ENCODE measurements at places on chromosomes 5 and 9.
A peak's percentile ranks its signal among the peaks of the same experiment; 100 is the strongest.

DNA sequence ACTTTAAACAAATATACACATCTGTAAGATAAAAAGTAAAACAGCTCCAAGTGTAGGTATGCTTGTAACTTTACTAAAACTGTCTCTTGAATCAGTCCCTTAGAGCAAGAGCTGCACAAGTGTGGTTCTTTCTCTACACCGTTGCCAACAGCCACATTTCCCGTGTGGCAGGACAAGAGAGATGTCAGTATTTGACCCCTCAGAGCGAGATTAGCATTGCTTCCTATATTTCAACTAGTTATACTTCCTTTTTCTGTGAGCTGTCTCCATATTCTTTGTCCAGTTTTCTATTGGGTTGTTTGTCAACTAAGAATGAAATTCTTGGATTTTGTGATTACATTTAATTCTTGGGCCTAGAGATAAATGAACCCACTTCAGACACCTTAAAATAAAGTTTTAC is 8.0 kb downstream of the PLIN2 start:
- DNase-seq = no peak

DNA sequence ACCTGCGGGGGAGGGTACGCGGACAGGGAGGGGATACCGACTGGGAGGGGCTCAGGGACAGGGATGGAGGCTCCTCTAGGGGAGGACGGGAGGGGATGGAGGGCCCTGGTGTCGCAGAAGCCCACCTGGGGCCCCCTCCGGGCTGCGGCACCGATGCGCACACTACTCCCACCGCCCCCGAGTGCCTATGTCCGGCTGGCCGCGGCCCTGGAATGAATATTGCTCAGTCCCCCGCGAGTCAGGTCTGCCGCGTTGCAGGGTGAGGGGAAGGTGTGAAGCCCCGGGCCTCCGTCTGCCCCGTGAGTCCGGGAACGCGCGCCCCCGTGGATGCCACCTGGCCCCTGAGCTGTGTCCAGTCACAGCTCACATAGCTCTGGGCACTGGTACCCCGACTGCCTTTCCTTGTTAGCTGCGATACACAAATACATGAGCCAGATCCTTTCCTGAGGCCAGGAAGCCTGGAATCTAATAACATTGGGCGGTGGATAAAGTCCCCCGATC is 44.5 kb upstream of the PRSS3 start:
- DNase-seq = no peak

DNA sequence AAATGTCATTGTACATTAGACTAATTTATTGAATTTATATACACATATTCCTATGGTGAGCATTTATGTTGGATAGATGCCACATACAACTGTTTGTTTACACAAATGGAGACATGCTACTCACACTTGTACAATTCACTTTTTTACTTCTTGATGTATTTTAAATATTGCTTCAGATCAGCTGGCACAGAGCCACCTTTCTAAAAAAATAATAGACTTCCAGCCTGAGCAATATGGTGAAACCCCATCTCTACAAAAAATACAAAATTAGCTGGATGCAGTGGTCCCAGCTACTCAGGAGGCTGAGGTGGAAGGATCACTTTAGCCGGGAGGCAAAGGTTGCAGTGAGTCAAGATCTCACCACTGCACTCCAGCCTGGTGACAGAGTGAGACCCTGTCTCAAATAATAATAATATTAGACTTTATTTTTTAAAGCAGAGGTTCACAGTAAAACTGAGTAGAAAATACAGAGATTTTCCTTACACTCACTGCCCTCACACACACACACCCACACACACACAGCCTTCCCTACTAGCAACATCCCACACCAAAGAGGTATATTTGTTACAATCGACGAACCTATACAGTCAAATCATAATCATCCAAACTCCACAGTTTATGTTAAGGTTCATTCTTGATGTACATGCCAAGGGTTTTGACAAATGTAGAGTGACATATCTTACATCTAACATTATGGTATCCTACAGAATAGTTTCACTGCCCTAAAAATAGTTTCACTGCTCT is 16.5 kb upstream of the ADRB2 start:
- no peak for DNase-seq

GRCh38 chr9:77454663-77455062 is 193.5 kb downstream of the GNA14 start:
- no peak for DNase-seq

- no peak for DNase-seq
Measured at GRCh38 chr5:107739661-107740060, 68.9 kb upstream of the EFNA5 start.

DNA sequence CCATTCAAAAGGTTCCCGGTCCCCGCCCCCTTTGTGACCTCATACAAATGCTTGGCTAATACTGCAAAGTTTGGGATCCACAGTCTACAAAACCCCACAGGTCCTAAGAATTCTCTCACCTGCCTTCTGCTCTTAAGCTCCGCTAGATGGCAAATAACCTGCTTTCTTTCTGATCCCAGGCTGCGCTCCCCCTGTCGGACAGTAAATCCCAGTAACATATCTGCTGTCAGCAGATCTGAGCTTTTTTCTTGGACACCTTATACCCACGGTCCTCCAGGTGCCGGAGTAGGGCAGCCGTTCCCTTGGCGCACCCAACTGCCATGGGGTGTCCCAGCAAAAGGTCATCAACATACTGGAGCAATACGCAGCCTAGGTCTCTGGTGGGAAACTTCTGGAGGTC is 39.0 kb upstream of the PPP1R26 start:
- DNase-seq = no peak

GRCh38 chr5:154756868-154757813 is 2.0 kb downstream of the LARP1 start:
- peak; percentile 25 for DNase-seq

DNA sequence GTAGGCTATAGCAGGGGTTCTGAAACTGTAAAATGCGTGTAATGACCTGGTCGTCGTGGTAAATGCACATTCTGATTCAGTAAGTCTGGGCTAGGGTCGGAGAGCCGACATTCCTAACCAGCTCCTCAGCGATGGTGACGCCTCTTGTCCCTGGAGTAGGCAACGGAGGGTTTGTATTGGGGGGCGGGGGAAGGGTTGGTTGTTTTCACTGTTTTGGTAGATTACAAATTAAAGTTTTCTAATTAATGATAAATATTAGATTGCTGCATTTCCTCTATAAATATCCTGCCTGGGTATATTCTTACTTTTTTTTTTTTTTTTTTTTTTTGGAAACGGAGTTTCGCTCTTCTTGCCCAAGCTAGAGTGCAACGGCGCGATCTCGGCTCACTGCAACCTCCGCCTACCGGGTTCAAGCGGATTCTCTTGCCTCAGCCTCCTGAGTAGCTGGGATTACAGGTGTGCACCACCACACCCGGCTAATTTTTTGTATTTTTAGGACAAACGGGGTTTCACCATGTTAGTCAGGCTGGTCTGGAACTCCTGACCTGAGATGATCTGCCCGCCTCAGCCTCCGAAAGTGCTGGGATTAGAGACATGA is 566 bp upstream of the ALDH7A1 start:
- DNase-seq = no peak

- DNase-seq = no peak
Measured at GRCh38 chr5:12399868-12400267, 495.6 kb upstream of the CTNND2 start.

- no peak for DNase-seq
Measured at GRCh38 chr5:57346328-57346727, 136.3 kb downstream of the ACTBL2 start.

DNA sequence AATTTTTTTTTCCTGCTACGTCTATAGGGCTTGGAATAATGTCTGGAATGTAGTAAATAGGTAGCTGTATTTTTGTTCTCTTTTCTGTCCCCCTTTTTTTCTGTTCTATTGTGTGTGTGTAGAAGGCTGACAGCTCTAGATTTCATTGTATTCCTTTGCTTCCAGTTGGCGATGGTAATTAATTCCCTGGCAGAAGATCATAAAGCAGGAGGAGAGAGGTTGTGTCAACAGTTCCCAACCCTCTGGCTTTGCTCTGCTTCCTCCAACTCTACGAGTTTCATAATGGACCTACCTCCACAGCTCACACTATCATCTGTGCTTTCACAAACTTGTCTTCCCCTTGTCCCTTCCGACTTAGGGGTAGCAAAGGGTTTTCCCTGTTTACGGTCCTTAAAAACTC is 117.9 kb upstream of the CDH18 start:
- DNase-seq = no peak

GRCh38 chr9:128479262-128479661 is 23.5 kb downstream of the ODF2 start:
- DNase-seq = no peak

- no peak for DNase-seq
Measured at GRCh38 chr5:149680810-149681221, 49.3 kb upstream of the PPARGC1B start.

DNA sequence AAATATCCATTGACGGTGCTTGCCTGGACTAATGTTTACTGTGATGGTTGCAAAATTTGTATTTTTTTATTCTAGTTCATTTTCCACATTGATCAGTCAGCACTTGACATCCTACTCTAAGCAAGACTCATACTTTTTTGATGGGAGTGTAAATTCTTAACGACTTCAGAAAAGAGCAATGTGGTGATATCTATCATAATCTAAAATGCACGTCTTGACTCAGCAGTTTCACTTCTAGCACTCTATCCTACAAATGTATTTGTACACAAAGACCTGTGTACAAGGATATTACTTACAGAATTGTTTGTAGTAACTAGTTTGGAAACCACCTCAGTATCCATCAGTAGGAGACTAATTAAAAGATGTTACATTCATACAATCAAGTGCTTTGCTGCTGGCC is 24.0 kb downstream of the NAA35 start:
- DNase-seq = no peak

DNA sequence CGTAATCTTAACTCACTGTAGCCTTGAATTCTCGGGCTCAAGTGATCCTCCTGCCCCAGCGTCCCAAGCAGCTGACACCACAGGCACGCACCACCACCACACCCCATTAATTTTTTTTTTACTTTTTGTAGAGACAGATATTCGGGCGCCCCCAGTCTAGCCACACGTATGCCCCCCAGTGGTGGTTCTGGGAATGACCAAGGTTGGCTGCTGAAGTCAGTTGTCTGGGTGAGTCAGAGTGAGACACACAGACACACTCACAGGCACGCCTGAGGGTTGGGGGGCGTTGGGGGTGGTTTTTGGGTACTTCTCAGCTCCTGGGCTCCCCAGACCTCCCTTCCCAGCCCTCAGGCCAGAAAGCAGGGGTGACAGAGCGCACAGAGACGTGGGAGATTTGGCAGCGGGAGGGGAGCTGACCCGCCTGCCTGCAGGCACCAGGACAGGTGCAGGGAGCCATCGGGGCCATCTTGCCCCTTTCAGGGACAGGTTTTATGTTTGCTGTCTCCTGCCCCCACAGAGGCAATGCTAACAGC is 4.2 kb upstream of the ENTPD8 start:
- DNase-seq = peak; percentile 80

DNA sequence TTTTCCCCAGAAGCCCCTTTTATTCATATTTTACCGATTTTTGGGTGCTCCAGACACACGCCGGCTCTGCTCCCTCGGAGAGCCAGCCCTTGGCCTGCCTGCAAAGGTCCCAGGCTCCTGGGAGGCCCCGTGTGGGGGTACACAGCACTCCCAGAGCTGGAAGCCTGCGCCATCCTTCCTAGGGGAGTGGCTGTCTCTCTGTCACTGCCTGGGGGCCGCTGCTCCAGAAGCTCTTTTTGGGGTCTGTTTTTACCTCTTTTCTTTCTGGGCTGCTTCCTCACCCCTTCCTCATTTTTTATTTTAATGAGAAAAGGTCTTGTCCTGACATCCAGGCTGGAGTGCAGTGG is 119.1 kb upstream of the COL5A1 start:
- DNase-seq = no peak

DNA sequence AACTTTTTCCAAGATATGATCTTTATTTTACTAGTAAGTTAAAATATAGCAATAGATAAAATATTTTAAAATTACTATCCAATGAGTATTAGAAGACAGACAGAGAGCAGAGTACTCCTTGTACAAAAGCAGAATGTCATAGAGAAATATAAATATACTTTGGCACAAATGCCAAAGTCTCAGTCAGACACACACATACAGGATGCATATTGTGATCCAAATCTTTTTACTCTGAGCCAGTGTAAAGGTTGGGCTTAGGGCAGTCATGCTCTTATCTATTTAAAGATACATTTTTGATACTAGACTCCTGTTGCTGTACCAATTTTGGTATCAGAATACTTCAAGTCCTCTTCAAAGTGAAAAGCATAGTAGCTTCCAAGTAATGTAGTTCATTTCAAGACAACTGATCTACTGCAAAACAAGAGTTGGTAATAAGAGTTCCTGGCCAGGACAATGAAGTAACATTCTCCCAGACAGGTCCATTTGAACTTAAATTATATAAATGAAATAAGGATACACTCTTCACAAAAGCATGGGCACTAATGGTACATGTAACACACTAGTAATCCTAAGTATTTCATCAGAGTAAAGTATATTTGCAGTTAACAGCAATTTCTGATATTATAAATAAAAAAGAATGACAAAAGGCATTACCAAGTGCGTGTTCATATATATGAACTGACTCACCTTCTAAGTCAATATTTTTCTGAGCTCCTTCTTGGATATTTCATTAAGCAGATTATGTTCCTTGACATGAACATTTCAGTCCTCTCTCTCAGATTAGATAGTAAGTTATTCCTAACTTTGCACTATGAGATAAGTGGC is 10.5 kb downstream of the PFDN1 start:
- DNase-seq = no peak

DNA sequence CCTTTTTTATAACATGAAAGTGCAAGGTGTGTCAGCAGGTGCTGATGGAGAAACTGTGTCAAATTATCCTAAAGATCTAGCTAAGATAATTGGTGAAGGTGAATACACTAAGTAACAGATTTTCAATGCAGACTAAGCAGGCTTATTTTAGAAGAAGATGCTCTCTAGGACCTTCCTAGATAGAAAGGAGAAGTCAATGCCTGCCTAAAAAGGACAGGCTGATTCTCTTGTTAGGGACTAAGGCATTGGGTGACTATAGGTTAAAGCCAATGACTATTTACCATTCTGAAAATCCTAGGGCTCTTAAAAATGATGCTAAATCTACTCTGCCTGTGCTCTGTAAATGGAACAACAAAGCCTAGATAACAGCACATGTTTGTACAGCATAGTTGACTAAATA is 1682.4 kb downstream of the MAT2B start:
- no peak for DNase-seq

- DNase-seq = no peak
Measured at GRCh38 chr9:38018958-38019602, 49.9 kb downstream of the SHB start.

GRCh38 chr5:158147227-158147626 is 288.3 kb upstream of the CLINT1 start:
- no peak for DNase-seq

DNA sequence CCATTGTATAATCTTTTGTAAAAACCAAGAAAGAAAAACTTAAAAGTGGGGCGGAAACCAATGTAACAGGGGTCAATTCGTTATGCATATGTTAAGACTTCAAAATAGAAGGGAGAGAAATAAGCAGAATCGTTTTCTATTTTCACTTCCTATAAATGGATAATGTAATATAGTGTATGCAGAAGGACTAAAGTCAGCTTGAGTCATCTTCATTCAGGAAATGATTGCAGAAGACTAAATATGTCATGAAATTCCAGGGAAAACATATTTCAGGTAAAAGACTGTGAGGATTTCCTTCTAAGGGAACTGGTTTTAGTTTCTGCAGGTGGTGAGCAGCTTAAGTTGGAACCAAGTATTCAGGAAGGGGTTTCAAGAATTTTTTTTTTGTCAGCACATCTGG is 753.3 kb downstream of the IRX1 start:
- no peak for DNase-seq
